Stimulated activated CD8-positive, alpha-beta memory T cell treated with anti-CD3 and anti-CD28 coated beads, Interleukin-4, amount 100 ng/mL, for 1 hour (primary cell): ENCODE measurements at places on chromosomes 7 and 10.

GRCh38 chr10:119575506-119575905 is 21.3 kb downstream of the TIAL1 start:
- DNase-seq = no peak

DNA sequence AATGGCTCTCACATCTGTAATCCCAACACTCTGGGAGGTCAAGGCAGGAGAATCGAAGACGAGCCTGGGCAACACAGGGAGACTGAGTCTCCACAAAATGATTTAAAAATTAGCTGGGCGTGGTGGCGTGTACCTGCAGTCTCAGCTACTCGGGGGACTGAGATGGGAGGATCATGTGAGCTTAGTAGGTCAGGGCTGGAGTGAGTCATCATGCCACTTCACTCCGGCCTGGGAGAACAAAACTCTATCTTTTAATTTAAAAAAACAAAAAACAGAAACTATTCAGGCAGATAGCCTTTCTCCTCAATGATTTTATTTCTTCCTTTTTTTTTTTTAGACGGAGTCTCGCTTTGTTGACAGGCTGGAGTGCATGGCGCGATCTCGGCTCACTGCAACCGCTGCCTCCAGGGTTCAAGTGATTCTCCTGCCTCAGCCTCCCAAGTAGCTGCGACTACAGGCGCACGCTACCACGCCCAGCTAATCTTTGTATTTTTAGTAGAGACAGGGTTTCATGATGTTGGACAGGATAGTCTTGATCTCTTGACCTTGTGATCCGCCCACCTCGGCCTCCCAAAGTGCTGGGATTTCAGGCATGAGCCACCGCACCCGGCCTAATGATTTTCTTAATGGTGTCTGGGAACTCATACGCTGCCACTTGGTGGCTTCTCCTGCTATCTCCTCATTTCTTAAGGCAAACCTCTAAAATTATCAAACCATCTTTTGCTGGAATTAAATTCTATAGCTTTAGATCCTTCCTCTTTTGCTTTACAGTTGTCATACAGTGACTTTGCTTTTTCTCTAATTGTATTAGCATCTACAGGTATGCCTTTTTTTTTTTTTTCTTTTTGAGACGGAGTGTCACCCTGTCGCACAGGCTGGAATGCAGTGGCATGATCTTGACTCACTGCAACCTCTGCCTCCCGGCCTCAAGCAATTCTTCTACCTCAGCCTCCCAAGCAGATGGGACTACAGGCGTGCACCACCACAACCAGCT is 22.9 kb downstream of the SRPK2 start:
- no peak for DNase-seq

- DNase-seq = no peak
Measured at GRCh38 chr7:3033581-3033980, 10.1 kb downstream of the CARD11 start.

DNA sequence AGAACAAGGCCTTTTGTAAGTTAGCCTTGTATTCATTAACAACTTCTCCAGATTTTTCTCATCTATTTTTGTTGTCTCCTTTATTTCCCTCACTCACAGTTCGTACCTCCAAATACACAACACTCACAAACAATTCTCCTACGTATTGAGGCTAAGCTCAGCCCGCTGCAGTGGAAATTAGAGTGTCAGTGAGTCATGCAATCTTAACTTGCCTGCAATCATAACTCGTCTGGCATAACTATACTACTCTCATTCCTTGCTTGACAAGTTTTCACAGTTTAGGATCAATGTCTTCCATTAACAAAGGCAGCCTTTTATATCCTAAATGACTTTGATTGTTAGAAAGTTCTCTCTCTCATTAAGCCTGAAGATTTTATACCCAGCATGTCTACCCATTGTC is 23.8 kb downstream of the TMEM196 start:
- DNase-seq = no peak

GRCh38 chr7:116441534-116441933 is 58.0 kb upstream of the CAV2 start:
- DNase-seq = no peak

GRCh38 chr10:97466755-97467154 is 20.8 kb downstream of the ZDHHC16 start:
- DNase-seq = no peak

GRCh38 chr7:30852308-30852684 is 59.4 kb upstream of the AQP1 start:
- no peak for DNase-seq

DNA sequence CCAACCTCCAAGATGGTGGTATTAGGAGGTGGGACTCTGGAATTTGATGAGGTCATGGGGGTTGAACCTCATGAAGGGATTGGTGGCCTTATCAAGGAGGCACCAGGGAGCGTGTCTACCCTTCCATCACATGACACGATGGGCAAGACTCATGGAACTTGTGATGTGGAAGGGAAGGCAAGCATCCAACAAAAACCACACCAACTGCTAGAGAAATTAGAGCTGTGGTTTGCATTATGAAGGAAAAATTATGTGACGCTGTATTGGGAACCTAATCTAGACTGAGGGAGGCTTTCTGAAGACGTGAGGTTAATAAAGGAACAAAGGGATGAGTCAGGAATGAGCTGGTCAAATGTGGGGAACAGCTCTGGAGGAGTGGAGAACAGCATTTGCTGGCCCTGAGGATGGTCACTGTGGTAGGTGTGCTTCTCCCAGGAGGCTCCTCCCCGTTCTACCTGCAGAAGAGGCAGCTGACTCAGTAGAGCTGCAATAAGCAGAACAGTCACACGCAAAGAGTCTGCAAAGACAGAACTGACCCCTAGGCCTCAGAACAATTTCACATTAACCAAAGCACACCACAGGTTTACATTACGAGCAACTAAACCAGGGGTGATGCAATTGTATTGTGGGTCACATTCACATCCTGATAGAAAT is 236.6 kb upstream of the GRB10 start:
- no peak for DNase-seq

- DNase-seq = no peak
Measured at GRCh38 chr10:105974803-105975456, 1189.6 kb downstream of the SORCS1 start.

DNA sequence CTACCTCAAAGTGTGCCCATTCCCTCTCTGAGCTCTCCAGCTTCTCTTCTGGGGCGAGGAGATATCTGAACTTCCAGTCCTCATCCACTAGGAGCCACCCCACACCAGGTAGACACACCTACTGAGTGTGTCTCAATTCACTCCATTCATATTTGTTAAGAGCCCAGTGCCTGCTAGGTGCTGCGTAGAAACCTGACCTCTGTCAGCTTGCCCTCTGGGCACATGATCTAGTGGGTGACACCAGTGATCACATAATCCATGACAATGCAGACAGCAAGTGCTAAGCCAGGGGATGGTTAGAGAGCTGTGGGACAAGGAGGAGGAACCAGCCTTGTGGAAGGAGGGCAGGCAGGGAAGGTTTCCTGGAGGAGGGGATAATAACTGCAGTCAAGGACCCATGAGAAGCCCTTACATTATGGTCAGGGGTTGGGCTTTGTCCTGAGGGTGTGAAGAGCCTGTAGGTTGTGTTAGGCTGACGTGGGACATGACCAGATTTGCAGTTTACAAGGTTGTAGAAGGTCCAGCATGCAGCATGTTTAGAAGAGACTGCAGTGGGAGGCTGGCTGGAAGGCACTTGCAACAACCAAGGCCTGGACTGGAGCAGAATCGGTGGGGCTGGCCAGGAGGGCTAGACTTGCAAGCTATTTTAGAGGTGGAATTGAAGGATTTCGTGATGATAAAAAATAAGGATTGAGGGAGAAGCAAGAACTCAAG is 81.8 kb downstream of the COL13A1 start:
- no peak for DNase-seq

DNA sequence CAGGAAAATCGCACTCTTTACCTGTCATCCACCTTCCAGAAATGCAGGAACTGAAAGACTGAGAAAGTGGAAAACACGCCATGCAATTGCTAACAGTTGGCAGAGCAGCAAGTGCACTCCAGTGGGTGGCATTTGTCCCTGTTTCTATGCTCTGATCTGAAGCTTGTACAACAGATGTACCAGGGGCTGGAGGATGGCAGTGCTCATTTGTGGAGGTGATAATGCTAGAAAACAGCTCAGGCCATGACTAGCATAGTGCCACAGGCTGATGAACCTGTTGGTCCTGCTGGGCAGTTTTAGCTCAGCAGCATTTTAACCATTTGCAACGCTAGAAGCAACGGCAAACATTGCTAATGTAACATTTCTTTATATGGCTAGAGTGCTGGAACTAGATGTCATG is 199.9 kb upstream of the NRP1 start:
- no peak for DNase-seq
